ENCODE measurements at places on chromosomes 2 and 18.

DNA sequence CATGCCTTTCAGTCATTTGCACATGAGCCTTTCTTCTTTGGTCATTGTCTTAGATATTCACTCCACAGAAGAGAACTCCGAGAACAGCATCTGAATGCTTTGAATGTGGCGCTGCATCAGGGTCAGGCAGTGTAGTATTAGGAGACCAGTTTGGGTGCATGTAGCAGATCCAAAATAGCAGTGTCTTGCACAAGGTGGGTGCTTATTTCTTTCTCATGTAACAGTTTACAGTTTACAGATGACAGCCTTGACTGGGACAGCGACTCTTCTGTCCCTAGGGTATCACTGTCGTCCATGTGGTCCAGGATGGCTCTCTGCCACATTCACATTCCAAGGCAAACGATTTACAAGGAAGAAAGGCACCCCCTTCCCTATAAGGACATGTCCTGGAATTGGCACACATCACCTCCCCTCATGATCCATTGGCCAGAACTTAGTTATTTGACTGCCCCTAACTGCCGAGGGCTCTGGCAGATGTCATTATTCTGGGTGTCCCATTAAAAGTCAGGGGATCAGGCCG is 101.0 kb downstream of the STPG4 start:
- no peak for DNase-seq

GRCh38 chr2:109582928-109583895 is 30.6 kb downstream of the SEPTIN10 start:
- DNase-seq = no peak

DNA sequence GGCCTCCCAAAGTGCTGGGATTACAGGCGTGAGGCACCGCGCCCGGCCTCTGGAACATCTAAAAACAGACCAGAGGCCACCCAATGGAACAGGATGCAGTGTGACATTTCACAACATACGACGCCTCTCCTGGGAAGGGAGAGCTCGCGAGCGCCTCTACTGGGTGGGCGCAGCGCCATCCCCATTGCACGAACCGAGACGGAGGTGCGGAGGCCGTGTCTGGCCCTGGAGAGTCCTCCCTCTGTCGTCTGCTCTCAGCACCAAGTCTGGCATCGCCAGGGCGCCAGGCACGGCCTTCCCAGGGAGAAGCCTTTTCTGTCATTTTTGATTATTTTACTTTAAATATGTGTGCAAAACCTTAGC is 9.4 kb upstream of the GBX2 start:
- DNase-seq = no peak

GRCh38 chr2:152513681-152514080 is 178.7 kb downstream of the FMNL2 start:
- DNase-seq = peak; percentile 63
